ENCODE measurements at places on chromosomes 6 and 20. TPM values are rescaled to one million over a fixed set of nuclear protein-coding genes. Genes with fewer than 3 reads are reported as not detected.

- DNase-seq: no peak
These were observed 122.8 kb downstream of the TASP1 start for GRCh38 chr20:13515796-13516558.

DNA sequence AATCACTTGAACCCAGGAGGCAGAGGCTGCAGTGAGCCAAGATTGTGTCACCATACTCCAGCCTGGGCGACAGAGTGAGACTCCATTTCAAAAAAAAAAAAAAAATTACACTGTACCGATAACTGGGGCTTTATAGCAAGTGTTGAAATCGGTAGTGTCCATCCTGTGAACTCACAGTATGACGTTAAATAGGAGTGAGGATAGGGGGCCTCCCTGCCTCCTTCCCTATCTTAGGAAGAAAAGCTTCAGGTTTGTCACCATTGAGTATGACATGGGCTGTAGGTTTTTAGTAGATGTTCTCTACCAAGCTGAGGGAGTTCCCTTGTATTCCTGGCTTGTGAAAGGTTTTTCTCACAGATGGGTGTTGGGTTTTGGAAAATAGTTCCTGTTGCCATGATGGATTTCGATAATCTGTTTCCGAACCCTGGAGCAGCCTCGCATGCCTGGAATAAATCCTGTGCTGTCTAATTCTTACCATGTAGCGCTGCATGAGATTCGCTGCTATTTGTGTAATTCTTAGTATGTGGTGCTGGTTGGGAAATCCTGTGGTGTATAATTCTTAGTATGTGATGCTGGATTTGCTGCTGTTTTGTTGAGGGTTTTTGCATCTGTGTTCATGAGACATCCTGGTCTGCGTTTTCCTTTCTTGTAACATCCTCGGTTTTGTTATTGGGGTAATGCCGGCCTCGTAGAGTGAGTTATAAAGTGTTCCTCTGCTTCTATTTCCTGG is 23.6 kb downstream of the NTSR1 start:
- DNase-seq: no peak

DNA sequence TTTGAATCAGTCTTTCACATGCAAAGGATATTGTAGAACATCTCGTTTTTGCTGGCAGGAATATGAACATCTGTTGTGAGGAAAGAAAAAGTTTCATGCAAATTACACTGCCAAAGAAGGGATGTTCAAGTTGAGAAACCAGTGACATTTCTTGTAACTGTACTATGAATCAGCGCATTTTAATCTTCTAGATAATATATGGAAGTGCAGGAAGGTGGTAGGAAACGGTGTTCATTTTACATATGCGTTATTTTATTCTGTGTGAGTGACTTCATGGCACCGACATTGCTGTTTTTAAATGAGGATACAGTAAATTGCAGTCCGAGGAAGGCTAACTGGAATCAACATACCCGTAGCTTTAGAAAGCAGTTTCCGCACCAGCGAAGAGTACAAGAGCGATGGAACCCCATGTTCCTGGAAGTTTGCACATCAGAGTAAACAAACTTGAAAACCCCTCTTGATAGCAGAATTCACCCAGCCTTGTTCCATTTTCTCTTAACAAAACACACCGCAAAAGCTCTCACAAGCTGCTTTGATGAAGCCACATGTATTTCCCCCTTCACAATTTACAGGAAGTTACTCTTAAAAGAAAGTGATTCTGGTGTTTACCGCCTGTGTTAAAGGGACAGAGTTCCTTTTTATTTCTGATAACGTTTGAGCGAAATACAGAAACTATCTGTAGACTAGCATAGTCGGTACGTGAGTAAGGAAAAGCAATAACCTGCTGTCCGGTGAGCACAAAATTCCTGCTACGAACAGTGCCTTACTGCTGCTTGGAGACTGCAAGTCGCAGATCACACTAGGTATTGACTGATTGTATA is 11.5 kb downstream of the PRDM1 start:
- peak; percentile 92 for DNase-seq

GRCh38 chr20:62232194-62232593 is 6.1 kb upstream of the OSBPL2 start:
- DNase-seq: no peak

- no peak for DNase-seq
These were observed 2177.4 kb upstream of the DEFB115 start for GRCh38 chr20:29079769-29080690.

GRCh38 chr6:130466052-130466747 is 100.4 kb downstream of the TMEM200A start:
- DNase-seq: no peak

GRCh38 chr20:53379014-53379832 is 214.4 kb downstream of the ZNF217 start:
- DNase-seq: no peak

GRCh38 chr6:14542670-14543366 is 425.2 kb downstream of the CD83 start:
- DNase-seq: peak; percentile 74

- no peak for DNase-seq
These were observed 215.1 kb upstream of the QKI start for GRCh38 chr6:163199371-163199770.

- no peak for DNase-seq
These were observed 36.0 kb downstream of the E2F3 start for GRCh38 chr6:20437639-20438038.

DNA sequence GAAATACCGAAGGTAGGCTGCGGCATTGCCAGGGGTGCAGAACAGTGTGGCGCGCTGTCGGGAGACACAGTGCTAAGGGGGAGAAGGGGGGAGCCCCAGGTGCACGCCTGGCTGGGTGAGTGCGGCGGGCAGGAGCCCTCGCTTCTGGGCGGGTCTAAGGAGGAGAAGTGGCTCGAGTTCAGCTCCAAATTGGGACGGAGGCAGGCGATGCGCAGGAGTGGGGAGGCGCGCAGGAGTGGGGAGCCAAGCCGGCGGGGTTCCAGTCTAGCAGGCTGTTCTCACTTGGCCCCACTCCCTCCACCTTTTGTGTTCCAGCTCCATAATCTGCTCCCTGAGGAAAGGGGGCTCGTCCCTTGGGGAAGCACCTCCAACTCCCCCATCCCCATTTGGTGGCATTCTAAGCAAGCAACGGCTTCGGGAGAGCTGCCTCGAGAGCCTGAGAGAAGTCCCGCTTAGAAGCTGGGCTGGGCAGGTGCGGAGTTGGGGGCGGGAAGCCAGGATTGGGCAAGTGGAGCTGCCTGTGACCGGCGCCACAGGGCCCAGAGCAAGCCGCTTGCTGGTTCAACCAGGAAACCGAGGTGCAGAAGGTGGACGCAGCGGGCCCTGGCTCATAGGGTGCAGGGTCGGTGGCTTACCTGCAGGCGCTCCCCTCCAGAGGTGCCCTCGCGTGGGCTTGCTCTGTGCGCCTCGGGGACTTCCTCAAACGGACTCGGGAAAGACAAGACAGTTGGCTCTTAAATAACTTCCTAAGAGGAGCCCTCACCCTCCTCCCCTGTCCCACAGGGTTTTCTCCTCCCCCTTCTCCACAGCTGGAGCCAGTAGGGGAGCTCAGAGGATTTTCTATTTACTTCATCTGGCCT is at the start of gene F13A1:
TSS of gene F13A1 (minus strand) at position 711 of the 860 bp plus-strand sequence. CDS start 1,998 bp downstream, outside the sequence.
- DNase-seq: peak; percentile 47

GRCh38 chr6:22150368-22151035 is 146.3 kb downstream of the PRL start:
- DNase-seq: no peak

- DNase-seq: no peak
These were observed 5.6 kb upstream of the CNPY3 start for GRCh38 chr6:42923666-42924065.

GRCh38 chr20:543369-544152 is at the start of gene CSNK2A1:
TSS of gene CSNK2A1 (minus strand) at chr20:543790. CDS start at chr20:508551, 35,239 bp downstream.
- peak; percentile 99 for DNase-seq

- DNase-seq: no peak
These were observed 22.7 kb downstream of the SNAI1 start for GRCh38 chr20:50005471-50005981.

DNA sequence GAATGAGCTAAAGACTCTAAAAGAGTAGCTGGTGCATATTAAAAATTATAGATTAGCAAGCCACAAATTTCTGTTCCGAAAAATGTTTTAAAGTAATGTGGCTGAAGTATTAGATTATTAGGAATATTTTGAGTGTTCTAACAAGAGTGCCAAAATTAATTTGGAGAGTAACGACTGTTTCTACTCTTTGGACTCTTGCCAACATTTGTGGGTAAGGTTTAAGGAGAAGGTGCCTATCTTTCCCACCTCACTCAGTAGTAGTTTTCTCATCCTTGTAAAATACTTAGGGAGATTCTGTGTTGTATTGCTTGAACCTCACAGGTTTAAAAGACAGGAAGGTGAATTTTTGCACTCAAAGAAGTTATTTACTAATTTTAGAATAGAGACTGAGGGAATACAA is 5.0 kb downstream of the HSF2 start:
- DNase-seq: no peak

DNA sequence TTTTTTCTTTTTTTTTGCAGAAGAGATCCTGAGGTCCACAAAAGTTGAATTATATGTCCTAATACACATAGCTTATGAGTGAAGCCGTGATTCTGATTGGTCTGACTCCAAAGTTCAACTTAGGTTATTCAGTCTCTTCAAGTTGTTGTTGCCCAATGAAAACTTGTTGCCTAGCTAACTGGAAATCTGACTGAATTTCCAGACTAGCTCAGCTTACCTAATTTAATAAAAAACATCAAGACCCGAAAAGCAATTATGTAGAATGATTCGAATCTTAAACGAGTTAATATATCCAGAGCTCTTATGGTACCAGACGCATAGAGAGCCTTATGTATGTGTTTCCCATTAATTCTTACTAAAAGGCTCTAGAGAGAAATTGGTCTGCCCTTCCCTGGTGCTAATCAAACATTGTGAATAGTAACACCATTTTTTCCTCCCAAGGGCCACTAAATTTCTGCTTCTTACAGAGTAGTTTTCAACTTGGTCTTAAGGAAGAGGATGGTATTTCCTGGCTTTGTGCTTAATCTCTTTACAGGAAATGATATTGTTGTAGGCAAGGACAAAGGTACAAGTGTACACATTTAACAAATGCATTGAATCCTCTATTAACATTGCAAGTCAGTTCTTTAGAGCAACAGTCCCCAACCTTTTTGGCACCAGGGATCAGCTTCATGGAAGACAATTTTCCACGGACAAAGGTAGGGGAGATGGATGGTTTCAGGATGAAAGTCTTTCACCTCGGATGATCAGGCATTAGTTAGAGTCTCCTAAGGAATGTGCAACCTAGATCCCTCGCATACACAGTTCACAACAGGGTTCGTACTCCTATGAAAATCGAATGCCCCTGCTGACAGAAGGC is 107.9 kb downstream of the TSHZ2 start:
- no peak for DNase-seq

DNA sequence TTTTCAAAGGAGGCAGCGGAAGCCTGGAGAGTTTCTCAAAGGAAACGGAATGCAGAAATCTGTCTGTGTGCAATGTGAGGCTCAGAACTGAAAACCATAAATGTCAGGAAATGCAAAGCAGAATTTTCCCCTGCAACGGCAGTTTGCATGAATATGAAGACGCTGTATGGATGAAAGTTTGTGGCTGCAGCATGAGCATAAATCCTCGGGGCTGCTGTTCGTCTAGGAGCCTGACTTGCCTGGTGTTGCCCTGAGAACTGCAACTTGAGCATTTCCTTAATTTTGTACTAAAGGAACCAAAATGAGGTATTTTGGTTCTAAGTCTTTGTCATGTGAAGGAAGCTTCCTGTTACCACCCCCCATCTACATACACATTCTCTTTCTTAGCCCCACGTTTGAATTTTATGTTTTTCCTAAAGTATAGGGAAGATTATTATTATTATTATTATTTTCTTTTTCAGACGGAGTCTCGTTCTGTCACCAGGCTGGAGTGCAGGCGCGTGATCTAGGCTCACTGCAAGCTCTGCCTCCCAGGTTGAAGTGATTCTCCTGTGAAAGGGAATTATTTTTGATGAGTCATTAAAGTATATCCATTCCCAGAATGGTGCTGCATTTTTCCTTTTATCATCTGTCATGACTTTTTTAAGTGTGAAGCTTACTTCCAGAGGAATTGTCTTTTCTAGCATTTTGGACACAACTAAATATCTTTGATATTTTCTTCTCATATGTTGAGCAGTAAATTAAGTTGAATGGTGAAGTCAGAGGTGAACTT is 33.1 kb downstream of the MTHFD1L start:
- no peak for DNase-seq

DNA sequence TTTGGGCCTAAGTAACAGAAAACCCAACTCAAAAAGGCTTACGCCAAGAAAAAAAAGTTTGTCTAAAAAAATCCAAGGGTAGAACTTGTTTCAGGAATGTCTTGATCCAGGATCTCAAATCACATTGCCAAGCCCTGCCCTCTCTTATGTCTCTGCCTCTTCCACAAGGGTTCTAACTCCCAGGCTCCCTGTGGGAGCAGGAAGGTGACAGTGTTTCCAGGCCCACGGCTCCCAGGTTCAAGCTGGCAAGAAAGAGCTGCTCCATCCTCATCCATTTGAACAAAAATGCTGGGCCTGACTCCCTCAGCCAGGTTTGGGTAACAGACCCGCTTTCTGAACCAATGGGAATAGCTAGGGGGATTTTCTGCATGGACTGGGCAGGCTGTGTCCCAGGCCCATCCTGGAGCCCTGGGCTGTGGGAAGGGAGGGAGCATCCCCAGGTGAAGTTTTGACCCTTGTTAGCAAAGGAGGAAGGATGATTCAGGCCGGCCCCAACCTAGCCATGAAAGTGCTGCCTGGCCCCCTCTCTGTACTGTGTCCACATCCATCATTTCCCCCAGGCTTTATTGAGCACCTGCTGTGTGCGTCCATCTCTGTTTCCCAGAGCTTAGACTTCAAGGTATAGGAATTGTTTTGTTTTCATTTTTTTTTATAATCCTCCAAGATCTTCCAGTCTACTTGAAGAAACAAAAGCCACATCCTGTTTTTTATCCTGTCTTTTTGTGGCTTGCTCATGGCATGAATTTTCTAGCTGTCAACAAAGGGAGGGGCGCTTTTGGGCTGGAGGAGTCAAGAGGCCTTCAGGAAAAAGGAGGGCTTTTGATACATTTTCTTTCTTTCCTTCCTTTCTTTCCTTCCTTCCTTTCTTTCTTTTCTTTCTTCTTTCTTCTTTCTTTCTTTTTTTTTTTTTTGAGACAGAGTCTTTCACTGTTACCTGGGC is 159.8 kb downstream of the TFAP2C start:
- DNase-seq: no peak

GRCh38 chr6:128204616-128205015 is 303.8 kb upstream of the THEMIS start:
- DNase-seq: no peak

Gene TNFRSF6B
- not detected for total RNA-seq

Gene UBD
- total RNA-seq: 0.62 TPM

Gene CCDC170
- not detected for total RNA-seq

Gene DDO
- total RNA-seq: not detected

Gene ZSCAN23
- total RNA-seq: 1.2 TPM

Gene WFDC5
- not detected for total RNA-seq

Gene MCCD1
- not detected for total RNA-seq

Gene TMEM200A
- total RNA-seq: 1.3 TPM

Gene EPHA7
- not detected for total RNA-seq

Gene HTR1B
- not detected for total RNA-seq

Gene APCDD1L
- not detected for total RNA-seq

Data from activated CD4-positive, alpha-beta T cell treated with anti-CD3 and anti-CD28 coated beads, Interleukin-2, amount 10 ng/mL, durations not matched to agents 24 days and 14 days (primary cell).